ENCODE measurements at places on chromosomes 4 and X.
A peak's percentile ranks its signal among the peaks of the same experiment; 100 is the strongest.

GRCh38 chrX:130110379-130111219, at the start of gene ELF4:
ELF4 (minus strand) TSS chrX:130110497; CDS start chrX:130081330, 29,167 bp downstream.
- peak; percentile 76 for DNase-seq

DNA sequence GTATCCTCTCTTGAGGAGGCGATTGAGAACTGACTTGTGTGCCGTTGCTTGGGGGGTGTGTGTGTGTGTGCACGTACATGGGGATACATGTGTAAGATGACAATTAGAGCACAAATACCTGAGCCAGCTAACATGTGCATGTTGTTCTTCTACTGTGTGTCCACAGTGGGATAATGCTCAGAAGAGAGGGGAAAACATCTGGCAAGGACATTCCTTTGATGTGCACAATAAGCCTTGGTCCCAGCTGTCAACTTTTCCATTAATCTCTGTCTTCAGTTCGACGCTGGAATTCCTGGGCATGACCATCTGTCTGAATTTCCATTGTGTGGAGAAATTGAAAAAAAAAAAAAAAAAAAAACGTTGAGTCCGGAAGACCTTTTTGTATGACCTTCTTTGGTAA, 592.0 kb upstream of the GALNTL6 start:
- no peak for DNase-seq

DNA sequence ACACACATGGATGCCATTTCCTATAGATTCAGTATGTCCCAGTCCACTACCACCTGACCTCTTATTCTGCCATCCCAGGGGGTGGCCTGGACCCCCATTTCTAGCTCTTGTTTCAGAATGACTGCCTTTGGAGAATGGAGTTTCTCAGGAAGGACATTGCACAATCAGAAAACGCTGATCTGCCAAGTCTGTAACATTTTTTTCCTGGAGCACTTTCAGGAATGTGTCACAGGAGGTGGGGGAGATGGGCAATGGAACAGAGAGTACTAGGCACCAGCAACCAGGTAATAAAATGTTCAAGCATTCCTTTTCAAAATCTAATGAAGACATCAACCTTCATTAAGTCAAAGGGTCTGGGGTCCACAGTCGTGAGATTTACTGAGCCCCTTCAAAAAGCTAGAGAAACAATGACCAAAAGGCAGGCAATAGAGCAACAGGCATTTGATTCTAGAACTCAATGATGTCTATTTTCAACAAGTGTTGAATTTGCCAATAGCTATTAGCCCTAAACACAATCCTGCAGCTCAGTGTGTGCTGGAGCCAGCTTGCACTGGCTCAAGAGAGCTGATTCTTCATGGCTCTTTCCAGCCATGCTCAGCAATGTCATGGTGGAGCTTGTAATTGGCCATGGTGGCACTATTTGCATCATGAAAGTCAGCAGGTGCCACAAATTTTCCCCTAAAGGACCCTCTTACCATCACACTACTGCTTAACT, 87.1 kb downstream of the KDR start:
- peak; percentile 38 for DNase-seq

DNA sequence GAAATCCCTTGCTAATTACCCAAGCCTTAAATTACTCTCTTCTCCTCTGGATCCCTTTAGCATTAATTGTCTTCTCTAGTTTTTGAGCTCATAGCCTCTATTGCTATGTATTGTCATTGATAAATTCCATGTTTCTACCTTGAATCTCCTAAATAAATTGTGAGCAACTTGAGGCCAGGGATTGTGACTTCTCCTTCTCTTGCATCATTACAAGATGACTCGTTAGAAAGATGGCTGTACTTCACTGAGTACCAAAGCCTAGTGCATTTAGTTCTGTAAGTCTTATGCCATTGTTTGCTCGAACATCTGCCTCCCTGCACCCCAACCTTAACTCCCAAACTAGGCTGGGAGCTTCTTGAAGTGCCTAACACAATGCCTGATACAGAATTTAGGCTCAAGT, 15.3 kb downstream of the VSIG4 start:
- DNase-seq: no peak

DNA sequence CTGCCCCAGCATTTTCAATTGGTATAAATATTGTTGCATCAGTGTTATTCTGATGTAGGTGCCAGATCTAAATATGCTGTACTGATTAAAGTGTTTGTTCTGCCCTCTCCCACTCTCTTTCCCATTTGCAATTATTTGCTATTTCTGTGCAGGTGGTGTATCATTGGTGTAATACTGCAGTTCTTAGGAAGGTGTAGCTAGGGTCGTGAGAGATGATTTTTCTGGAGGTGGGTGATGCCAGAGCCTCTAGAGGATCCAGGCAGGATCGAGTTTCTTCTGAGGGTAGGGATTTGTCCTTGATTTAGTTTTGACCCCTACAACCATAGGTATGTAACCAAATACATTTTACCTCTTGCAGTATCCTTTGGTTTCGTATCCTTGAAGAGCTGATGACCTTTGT, 1.9 kb downstream of the SMAD1 start:
- DNase-seq: no peak

- no peak for DNase-seq
These were observed 314.5 kb upstream of the RASGEF1B start for GRCh38 chr4:81786063-81786763.

GRCh38 chr4:113539408-113539807, 222.1 kb downstream of the CAMK2D start:
- DNase-seq: peak; percentile 50

GRCh38 chr4:109067508-109068235, 234.8 kb downstream of the COL25A1 start:
- peak; percentile 24 for DNase-seq

- peak; percentile 14 for DNase-seq
These were observed 378.0 kb downstream of the AFF2 start for GRCh38 chrX:148878371-148878770.
